Jurkat, Clone E6-1 (cell line): ENCODE measurements at places on chromosomes 4 and X.
A peak's percentile ranks its signal among the peaks of the same experiment; 100 is the strongest.

- DNase-seq: no peak
Measured at GRCh38 chr4:79578606-79579005, 170.6 kb upstream of the GK2 start.

DNA sequence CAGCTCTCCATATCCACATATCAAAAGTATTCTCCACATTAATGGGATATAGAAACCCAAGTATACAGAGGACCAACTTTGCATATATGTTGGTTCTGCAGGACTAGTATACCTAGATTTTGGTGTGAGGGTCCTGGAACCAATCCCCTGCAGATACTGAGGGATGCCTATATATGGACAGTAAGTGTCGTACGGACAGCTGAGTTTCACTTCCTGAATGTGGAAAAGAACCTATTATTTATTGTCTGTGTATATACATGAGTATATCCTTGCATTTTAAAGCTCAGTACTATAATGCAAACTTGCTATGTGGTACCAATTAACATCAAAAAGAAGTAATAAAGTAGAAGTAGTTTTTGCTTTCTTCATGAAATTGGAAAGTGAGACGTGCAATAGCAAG lies 101.9 kb downstream of the FBXW7 start:
- DNase-seq: no peak

DNA sequence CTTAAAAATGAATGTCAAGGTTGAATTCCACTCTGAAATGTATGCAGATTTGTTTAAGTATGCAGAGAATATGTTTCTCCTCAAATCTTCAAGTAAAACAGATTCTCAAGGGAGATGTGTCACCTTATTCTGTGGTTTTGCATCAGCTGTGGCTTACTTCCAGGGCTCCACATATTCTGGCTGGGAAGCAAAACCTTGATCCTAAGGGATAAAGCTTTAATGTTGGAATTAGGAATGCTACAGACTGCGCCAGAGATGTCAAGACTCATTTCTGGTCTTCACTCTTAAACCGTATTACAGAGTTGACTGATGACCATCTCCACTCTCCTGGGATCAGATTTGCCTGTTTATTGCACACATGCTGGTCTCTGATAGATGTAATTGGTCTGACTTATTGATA lies 143.9 kb upstream of the DIPK2B start:
- no peak for DNase-seq

GRCh38 chrX:110795645-110796406 lies at the start of gene CHRDL1:
TSS of gene CHRDL1 (minus strand) at chrX:110795817. CDS start at chrX:110792181, 3,636 bp downstream.
- DNase-seq: no peak

DNA sequence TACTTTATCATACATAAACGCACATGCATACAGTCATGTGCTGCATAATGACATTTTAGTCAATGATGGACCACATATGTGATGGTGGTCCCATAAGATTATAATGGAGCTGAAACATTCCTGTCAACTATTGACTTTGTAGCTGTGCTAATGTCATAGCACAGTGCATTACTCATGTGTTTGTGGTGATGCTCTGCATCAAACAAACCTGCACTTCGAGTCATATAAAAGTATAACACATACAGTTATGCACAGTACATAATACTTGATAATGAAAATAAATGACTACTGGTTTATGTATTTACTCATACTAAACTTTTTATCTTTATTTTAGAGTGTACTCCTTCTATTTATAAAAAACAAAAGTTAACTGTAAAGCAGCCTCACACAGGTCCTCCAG lies 60.5 kb upstream of the MCUB start:
- DNase-seq: no peak

GRCh38 chr4:54548098-54548620 lies 109.6 kb upstream of the KIT start:
- DNase-seq: no peak

GRCh38 chrX:129565046-129565650 lies 25.1 kb downstream of the OCRL start:
- no peak for DNase-seq

GRCh38 chr4:84877051-84877833 lies 89.2 kb downstream of the WDFY3 start:
- DNase-seq: no peak

DNA sequence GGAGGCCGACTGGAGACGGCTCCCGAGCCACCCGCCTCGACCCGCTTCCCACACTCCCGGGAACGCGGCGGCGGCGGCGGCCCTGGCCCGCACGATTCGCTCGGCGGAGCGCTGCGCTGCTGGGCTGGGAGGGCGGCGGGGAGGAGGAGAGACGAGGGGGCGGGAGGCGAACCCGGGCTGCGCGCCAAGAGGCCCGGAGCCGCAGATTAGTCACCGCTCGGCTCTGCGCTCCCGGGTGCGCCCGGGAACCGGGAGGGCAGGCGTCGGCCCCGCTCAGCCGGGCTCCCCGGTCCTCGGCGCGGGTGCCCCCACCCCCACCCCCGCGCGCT lies 11.2 kb upstream of the BCOR start:
- DNase-seq: no peak

GRCh38 chr4:52728691-52729240 lies 22.5 kb downstream of the ERVMER34-1 start:
- DNase-seq: no peak

- peak; percentile 47 for DNase-seq
Measured at GRCh38 chr4:7843831-7844593, 95.6 kb downstream of the AFAP1 start.

- no peak for DNase-seq
Measured at GRCh38 chr4:101843054-101843453, 52.5 kb downstream of the BANK1 start.

- DNase-seq: no peak
Measured at GRCh38 chrX:964831-965416, 247.5 kb downstream of the CRLF2 start.

GRCh38 chr4:54234497-54235205 lies 5.6 kb downstream of the PDGFRA start:
- DNase-seq: no peak

DNA sequence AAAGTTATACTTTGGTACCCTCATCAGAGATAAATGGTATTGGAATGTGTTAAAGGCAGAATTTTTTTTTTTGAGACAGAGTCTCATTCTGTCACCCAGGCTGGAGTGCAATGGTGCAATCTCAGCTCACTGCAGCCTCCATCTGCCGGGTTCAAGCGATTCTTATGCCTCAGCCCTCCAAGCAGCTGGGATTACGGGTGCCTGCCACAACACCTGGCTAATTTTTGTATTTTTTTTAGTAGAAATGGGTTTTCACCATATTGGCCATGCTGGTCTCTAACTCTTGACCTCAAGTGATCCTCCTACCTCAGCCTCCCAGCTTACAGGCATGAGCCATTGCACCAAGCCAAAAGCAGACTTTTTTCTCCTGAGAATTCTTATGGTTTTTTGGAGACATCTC lies 11.4 kb upstream of the RELL1 start:
- DNase-seq: no peak

- DNase-seq: no peak
Measured at GRCh38 chr4:37993806-37994205, 33.6 kb downstream of the PTTG2 start.

DNA sequence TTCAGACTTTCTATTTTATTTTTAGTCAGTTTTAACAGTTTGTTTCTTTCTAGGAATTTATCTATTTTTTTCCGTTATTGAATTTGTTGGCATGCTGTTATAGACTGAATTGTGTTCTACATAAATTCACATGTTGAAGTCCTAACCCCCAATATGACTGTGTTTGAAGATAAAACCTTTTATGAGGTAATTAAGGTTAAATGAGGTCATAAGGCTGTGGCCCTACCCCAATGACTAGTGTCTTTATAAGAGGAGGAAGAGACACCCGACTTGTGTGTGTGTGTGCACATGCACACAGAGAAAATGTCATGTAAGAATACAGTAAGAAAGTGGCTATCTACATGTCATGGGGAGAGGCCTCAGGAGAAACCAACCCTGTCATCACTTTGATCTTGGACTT lies 146.3 kb downstream of the BRWD3 start:
- no peak for DNase-seq

- no peak for DNase-seq
Measured at GRCh38 chrX:153671589-153672530, 1.8 kb downstream of the PNCK start.

DNA sequence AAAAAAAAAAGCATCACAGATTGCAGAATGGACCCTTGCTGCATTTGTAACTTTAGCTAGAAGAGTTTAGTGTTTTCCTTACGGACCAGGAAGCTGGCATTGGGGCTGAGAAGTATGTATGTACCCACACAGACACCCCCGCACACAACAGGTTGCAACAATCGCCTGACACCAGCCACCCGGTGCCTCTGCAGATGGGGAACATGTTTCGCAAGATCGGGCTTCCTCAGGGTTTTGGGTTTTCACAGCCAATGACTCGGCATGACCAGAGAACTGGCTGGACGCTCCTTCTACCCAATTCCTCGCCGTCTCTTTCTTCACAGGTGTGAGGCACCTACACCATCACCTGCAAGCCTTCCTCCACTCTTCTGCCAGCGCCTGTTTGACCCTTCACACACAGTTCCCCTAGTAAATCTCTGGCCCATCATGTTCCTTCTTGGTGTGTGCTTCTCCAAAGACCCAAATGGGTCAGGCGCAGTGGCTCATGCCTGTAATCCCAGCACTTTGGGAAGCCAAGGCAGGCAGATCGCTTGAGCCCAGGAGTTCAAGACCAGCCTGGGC lies 70.4 kb downstream of the DHRSX start:
- no peak for DNase-seq

- DNase-seq: no peak
Measured at GRCh38 chr4:147370881-147371280, 110.0 kb upstream of the EDNRA start.

DNA sequence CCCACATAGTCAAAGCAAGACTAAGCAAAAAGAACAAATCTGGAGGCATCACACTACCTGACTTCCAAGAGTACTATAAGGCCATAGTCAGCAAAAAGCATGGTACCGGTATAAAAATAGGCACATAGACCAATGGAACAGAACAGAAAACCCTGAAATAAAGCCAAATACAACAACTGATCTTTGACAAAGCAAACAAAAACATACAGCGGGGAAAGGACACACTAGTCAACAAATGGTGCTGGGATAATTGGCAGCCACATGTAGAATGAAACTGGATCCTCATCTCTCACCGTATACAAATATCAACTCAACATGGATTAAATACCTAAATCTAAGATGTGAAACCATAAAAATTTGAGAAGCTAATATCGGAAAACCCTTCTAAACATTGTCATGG lies 819.3 kb upstream of the FRG1 start:
- DNase-seq: no peak

DNA sequence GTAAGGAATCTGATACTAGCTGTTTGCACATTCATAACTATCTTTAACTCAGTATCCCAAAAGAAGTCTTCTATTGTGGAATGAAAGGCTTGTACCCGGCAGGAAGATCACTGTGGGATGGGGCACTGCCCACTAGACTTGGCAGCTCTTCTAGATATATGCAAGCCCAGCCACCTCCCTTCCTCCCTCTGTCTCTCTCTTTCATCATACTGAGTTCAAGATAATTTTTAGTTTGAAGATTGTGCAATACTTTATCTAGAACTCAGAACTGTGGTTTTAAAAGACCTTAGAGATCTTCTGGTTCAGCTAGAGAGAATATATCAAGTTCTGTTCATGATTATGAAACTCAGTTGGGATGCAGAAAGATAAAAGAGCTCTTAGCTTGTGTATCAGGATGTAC lies 22.5 kb upstream of the GPR34 start:
- DNase-seq: no peak

- no peak for DNase-seq
Measured at GRCh38 chrX:154797006-154797405, 8.3 kb downstream of the MPP1 start.

- DNase-seq: peak; percentile 77
Measured at GRCh38 chr4:793941-794621, 31.8 kb downstream of the CPLX1 start.

DNA sequence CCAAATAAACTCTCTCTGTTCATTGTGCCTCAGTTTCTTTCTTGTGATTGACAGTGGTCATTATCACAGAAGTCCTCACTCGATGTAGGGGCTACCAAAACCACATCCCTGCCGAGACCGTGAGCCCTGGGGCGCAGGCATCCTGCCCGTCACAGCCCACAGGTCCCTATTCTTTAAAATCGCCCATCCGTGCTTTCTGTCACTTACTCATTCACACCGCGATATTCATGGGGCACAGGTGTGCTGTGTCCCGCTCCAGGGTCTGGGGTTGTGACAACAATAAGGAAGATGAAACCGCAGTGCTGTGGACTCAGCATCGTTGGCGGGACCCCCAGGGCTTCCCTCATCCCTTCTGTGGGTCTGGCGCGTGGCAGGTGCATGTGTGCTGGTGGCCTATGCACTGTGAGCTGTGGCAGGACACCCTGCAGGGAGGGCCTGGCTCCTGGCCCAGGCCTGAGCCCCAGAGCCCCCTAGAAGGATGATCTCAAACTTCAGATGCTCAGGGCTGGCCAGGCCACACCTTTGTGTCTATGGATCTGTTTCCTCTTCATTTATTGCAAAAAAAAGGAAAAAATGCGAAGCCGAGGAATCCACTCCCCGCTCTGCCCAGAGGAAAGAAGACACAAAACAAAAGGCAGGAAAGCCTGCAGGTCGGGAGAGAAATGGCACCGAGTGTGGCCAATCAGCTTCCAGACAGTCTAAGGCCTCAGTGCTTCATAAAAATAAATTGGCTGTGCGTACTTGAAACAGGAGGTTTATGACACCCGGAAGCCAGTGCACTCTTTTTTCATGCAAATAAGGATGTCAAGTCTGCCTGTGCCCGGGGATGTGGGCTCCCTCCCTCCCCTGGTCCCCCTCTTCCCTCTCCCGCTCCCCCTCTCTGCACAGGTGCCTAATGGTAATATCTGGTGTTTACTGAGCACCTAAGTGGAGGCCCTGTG lies 109.5 kb upstream of the ADRA2C start:
- peak; percentile 1 for DNase-seq

DNA sequence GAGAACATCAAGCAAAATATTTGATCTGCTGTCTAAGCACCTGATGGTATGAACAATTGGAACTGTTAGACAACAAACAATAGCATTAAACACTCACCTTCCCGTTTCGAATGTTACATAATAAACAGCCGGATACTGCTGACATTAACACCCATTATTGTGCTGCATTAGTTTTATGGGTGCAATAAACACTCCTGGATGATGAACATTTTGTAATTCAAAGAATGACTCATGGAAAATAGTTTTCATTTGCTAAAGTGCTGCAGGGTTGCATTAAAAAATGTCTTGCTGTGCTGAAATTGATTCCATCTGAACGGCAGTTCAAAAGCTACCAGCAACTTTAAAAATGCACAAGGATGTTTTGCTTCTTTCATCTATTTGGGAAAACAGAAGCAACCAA lies 100.8 kb upstream of the SORBS2 start:
- no peak for DNase-seq

DNA sequence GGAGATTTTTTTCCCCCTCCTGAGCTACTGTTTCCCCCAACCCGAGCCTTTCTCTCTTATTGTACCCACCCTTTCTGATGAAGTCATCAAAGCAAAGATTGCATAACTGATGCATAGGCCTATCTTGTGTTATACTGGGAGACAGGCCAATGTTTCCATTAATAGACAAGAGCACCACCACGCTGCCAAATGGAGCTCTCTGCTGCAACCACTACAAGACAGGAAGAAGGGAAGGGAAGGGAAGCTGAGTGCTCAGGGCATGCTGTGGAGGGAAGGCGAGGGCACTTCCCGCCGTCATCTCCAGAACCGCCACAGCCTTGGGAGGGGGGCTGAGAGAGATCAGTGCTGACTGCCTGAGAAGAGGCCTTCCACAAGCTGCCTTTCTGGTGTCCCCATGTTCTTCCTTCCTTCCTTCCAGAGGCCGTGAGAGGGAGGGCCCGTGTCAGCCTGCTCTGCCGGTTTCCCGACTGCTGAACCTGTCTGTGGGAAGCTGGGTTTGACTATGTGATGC lies 75.0 kb downstream of the MGST2 start:
- DNase-seq: no peak
